ENCODE measurements at places on chromosomes 12 and 14.

DNA sequence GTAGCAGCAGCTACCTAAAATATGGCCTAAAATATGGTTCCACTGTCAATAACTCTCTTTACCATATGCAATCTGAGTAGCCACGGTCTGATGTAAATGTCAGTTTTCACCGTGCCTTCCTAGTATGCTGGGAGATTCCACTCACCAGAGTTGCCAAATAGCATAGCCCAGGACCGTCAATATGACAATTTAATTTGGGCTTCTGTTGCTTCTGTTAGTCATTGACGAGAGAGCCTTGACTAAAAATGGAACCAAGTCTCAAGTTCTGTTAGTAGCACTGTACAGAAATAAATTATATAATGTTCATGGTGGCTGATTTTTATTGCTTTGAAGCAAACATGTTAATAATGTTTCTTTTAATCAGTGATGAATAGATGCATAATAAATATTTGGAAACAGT, 348.4 kb downstream of the BCAT1 start:
- DNase-seq = no peak

- no peak for DNase-seq
Observed at GRCh38 chr14:73663548-73664212, 18.9 kb downstream of the DNAL1 start.

- no peak for DNase-seq
Observed at GRCh38 chr12:89941436-89941835, 232.8 kb upstream of the ATP2B1 start.

DNA sequence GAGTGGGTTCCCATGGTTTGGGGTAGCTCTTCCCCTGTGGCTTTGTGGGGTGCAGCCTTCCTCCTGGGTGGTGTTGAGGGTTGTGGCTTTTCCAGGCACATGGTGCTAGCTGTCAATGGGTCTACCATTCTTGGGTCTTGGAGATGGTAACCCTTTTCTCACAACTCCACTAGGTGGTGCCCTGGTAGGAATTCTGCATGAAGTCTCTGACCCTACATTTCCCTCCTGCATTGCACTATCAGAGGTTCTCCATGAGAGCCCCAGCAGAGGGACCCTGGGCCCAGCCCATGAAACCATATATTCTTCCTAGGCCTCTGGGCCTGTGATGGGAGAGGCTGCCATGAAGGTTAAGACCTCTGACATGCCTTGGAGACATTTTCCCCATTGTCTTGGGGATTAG, 1093.3 kb downstream of the SLC16A7 start:
- DNase-seq = no peak

DNA sequence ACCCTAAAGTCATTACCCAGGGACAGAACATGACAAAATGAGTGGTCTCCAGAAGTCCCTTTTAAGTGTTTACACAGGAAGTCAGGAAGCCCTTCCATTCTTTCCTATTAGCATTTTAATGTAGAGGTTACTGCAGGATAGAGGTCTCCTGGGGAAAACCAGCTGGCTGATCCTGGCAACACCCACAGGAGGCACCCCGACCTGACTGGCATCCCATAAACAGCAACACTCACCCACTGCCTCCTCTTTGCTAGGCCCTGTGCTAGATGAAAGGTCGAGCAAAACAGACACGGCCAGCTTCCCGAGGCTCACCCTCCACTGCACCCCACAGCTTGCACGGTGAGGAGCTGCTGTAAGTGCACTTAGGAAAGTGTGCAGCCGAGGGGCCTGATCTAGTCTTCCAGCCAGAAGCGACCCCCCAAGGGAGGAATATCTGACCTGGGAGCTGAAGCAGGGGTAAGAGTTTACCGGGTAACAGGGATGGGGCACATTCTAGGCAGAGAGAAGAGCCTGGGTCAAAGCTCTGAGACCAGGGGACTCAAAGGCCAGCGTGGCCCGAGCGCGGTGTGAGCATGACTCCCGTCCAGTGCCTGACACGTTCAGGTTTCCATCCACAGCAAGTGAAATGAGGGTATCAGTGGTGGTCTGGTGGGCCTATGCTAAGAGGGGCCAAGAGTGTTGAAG, 9.0 kb downstream of the DAZAP2 start:
- DNase-seq = no peak

- no peak for DNase-seq
Observed at GRCh38 chr14:45785240-45785639, 532.2 kb upstream of the MIS18BP1 start.

- DNase-seq = peak; percentile 69
Observed at GRCh38 chr14:68444449-68445168, 348.3 kb downstream of the ZFP36L1 start.

DNA sequence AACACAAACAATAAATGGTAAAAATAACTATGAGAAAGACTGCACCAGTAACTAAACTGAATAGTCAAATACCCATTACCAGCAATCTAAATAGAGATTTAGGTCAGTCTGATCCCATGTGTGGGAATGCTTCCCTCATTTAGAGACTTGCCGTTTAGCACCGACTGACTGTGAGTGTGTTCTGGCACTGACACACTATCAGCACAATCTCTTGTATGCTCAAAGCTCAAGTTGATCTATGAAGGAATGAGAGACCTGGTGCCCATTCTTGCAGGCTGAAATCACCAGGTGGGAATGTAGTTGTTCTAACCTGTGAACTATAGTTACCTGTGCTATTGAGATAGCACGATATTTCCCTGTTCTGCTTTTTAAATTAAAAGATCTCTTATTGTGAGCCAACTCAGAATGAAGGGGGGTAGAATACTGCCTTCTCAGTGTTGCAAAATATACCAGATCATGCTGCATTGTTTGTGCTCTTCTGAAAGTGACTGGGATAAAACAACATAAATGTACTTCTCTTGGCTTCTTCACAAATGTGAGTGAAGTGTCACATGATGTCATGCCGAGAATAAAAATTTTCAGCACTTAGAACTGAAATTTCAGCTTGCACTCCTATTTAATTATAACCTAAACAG, 99.6 kb downstream of the LIN7A start:
- DNase-seq = no peak

DNA sequence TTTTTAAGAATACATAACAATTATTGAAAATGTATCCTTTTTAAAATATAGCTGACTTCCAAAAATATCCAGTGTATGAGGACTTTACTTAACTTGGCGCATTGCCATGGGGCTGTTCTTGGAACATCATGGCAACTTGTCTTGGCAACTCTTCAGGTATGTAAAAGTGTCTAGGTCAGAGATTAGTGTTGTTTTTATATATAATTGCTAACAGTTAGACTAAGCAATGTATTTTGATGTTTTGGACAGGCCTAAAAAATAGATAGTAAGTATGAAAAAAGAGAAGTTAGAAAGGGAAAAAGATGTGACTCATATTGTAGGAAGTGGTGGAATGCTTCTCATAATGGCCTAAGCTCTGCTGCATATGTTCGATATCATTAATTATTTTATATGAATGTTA, 70.9 kb downstream of the MON2 start:
- no peak for DNase-seq

GRCh38 chr14:79734151-79734550, 477.2 kb downstream of the DIO2 start:
- no peak for DNase-seq

GRCh38 chr12:121792607-121793439, 665 bp downstream of the RHOF start:
- peak; percentile 42 for DNase-seq

- no peak for DNase-seq
Observed at GRCh38 chr14:48849741-48850322, 736.3 kb downstream of the RPS29 start.

DNA sequence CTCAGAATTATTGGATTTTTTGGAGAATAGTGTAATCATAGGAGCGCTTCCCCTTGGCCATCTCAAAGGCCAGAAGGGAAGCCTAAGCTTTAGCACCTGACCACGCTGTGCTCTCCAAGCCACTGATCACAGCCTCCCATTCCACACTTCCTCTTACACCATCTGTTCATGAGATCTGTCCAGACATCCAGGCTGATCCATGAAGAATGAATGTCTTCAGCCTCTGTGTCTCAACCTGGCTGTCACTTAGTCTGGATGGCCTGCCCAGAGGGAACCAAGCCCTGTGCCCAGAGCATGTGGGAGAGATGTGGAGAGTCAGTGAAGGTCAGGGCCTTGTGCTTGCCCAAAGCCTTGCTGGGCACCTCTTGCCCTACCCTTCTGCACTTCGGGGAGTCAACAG, 40.5 kb downstream of the TSPAN11 start:
- DNase-seq = no peak

DNA sequence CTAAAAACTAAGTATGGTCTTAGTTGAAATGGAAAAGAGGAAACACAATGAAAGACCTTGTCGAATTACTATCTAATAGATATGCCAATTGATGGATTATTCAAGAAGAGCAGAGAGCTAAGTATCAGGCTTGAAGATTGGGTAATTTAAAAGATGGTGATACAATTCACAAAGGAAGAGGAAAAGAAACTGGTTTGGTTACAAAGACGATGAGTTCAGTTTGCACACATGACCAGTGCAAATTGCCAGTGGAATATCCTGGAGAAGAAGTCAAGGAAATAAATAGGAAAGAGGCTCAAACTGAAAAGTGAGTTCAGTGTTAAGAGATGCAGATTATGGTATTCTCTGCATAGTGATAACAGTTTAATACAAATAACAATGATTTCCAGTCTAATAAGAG, 2.5 kb upstream of the RAP1B start:
- DNase-seq = no peak

DNA sequence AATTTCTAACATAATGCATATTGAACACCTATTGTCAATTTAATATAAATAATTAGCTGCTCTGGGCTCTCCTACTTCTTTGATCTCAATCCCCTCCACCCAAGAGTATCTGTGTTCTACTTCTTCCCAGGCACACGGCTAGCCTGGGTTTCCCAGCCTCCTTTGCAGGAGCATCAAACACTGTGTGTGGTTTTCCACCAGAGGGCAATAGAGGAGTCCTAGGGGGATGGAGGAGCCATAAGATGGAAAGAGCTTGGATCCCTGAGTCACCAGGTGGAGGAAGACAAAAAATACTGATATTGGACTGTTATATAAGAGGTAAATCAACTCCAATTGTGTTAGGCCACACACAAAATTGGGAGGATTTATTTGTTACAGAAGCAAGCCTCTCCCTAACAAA, 333.7 kb downstream of the GLT1D1 start:
- DNase-seq = peak; percentile 6

DNA sequence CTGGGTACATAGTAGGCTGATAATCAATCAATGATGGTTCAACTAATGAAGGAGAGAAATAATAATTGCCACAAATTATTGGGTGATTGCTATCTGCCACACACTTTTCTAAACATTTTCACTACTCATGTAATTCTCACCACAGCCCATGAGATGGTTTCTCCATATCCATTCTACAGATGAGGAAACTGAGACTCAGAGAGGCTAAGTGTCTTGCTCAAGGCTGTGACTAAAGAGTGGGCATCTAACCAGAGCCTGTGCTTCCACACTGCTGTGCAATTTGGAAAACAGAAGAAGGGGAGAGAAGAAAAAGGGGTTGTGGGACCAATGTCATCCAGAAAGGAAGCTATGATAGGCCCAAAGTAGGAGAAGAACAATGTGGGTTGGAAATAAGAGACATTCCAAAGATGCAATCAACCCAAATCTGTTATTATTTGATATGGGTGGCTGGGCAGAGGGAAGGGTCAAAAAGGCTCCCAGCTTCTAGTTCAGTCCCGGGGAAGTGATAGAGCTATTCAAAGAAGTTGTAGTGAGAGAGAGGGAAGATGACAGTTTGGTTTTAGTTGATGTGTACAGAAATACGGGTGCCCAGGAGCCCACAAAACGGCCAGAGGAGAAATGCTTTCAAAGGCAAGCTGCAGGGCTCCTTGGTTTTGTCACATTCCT, 483 bp upstream of the NR1H4 start:
- no peak for DNase-seq

DNA sequence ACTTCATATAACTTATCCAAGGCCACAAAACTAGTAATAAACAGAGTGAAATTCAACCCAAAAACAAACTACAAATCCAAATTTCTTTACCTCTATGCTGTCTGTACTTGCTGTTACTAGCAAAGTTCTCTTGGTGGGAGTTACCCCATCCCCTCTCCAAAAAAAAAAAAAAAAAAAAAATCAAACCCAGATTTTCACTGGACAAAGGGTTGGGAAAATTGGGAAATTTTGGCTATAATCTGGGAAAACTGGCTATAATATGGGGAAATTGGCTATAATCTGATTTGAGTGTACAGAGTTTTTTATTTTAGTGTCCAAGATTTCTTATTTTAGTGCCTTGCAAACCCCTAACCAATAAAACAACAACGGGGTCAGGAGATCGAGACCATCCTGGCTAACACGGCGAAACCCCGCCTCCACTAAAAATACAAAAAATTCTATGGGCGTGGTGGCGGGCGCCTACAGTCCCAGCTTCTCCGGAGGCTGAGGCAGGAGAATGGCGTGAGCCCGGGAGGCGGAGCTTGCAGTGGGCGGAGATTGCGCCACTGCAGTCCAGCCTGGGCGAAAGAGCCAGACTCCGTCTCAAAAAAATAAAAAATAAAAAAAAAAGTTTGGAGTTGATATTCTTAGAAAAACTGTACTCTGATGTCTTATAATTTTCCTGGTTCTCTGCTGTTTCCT, 148.4 kb downstream of the CHST11 start:
- DNase-seq = no peak

GRCh38 chr12:2982361-2982760, 23.2 kb downstream of the TEAD4 start:
- no peak for DNase-seq
